Suppressor macrophage (primary cell): ENCODE measurements at places on chromosomes 13 and 19.
A peak's percentile ranks its signal among the peaks of the same experiment; 100 is the strongest.

DNA sequence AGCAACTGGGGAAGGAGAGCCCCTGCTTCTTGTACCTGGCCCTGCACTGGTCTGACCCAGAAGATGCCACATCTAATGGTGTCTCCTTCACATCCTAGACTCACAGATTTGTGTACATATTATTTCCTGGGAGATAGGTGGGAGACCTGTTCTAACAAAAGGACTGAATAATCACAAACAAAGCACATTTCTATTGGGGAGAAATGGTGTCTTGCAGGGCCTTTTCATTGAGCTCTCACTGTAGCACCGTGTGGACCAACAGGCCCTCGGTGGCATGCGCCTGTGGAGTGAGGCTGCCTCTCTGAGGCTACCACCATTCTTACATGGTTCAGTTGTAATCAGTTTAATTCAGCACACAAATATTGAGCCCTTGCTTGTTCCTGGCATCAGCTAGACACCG, 989 bp upstream of the SACS start:
- DNase-seq, result no peak

- no peak for DNase-seq
Observed at GRCh38 chr19:20233105-20233504, 66.1 kb downstream of the ZNF486 start.

GRCh38 chr19:8396563-8397203, 6.5 kb downstream of the RAB11B start:
- DNase-seq, result peak; percentile 77

- no peak for DNase-seq
Observed at GRCh38 chr13:98651744-98652143, 74.8 kb upstream of the STK24 start.

GRCh38 chr19:7699003-7699402, 2.9 kb downstream of the FCER2 start:
- no peak for DNase-seq

DNA sequence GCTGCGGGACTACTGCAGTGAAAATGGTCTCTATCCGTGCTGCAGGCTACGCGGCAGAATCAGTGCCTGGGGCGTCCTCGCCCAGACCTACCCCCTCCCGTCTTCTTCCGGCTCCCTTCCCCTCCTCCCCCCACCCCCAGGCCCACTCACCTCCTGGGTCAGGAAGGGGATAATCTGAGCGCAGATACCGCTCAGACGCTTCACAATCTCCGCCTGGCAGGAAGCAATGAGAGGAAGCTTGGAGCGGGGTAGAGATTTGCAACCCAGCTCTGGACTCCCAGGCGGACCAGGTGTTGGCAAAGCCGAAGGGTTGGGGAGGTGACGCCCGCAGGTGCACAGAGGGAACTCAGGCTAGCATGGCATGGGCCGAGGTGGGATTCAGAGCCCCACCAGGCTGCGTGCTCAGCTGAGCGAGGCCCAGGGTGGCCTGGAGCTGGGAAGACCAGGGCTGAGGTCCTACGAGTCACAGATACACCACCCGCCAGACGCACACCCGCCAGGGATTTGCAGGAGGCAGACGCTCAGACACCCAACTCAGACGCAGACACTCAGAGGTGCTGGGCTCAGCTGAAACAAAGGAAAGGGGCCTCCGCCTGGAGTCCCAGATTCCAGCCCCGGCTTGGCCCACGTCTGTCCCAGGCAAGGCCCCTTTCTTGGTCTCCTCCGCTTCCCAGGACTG, 4.1 kb downstream of the TLE2 start:
- no peak for DNase-seq

GRCh38 chr13:66195238-66195637, 1034.9 kb downstream of the PCDH9 start:
- DNase-seq, result peak; percentile 1

DNA sequence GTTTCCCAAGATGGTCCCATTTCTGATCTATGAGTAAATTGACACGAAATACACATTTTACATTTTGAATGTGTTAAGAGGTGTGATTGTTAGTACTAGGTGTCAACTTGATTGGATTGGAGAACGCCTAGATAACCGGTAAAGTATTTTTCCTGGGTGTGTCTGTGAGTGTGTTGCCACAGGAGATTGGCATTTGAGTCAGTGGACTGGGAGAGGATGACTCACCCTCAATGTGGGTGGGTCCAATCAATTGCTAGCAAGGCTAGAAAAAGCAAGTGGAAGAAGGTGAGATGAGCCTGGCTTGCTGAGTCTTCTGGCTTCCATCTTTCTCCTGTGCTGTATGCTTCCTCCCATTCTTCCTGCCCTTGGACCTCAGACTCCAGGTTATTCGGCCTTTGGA, 960.7 kb upstream of the PCDH9 start:
- DNase-seq, result no peak

DNA sequence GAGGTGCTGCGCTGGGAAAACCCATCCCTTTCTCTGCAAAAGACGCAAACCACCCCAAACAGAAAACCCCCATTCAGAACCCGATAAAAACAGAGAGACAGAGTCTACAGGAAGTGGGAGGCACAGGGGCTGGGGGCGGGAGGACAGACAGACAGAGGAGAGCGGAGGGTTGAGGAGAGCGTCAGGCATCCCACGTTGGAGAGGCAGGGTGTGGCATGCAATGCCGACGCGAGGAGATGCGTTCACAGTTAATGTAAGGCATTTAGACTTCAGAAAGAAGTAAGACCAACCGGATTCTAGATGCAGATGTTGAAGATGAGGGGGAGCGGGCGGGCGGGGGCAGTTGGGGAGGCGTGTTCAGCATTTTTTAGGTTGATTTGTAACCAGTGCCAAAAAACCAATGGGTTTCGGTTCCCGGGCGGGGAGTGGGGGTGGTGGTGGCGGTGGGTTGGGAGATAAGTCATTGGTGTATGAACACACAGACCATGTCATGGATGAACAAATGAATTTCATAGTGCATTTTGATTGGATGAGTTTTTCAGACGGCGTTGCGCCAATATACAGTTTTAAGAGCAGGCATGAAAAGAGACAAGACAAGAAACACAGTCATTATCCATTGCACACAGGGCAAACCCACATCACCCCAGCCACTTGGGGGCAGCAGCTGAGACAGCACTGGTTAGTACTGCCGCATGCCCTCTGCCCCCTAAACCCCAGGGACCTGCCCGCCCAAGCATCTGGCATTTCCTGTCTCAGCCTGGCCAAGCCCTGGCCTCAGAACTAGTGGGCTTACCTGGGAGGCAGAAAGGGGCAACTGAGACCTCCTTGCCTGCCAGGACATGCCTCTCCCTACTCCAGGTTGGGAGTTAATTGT, 91.3 kb downstream of the IER2 start:
- DNase-seq, result peak; percentile 25
